SJSA1 (cell line): ENCODE measurements at places on chromosomes 16 and 17. TPM values are rescaled to one million over a fixed set of nuclear protein-coding genes. Genes with fewer than 3 reads are reported as not detected.

GRCh38 chr16:60225541-60225940 lies 1491.4 kb upstream of the GOT2 start:
- no peak for DNase-seq

The RTN4RL1 gene
- total RNA-seq: not detected in 2 replicates

DNA sequence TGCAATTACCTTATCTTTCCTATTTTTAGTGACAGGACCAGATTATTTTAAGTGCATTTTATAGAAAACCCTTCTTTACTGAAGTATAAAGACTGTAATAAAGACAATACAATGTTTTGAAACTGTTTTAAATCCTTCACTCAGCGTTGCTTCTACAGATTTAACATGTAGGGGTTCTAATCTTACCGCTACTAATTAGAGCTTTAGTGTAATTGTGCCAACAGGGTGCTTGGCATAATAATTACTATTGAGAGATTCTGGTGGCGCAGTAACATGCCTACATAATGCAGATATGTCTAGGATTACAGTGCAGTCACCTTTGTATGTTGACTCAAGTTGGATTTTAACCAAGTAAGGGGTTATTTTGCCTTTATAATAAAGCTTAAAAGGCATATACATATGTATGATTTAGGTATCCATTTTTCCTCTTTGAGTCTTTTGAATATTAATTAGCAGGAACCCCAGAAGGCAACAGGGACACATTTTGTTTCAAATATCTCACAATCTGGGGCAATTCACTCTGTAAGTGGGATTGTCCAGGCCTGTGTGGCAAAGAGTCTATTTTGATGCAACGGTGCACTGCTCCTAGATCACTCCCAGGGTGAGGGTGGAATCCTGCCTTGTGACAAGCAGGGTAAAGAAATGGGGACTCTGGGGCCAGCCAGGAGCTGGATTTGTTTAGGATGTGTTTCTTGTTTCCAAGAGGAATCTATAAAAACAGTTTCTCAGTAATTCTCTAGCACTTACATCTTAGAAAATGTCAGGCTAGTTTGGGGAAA lies 604.7 kb upstream of the SALL1 start:
- no peak for DNase-seq

The KRT20 gene
- total RNA-seq: not detected in 2 replicates

The IRX3 gene
- 8.1 and 8.2 TPM in 2 replicates for total RNA-seq

DNA sequence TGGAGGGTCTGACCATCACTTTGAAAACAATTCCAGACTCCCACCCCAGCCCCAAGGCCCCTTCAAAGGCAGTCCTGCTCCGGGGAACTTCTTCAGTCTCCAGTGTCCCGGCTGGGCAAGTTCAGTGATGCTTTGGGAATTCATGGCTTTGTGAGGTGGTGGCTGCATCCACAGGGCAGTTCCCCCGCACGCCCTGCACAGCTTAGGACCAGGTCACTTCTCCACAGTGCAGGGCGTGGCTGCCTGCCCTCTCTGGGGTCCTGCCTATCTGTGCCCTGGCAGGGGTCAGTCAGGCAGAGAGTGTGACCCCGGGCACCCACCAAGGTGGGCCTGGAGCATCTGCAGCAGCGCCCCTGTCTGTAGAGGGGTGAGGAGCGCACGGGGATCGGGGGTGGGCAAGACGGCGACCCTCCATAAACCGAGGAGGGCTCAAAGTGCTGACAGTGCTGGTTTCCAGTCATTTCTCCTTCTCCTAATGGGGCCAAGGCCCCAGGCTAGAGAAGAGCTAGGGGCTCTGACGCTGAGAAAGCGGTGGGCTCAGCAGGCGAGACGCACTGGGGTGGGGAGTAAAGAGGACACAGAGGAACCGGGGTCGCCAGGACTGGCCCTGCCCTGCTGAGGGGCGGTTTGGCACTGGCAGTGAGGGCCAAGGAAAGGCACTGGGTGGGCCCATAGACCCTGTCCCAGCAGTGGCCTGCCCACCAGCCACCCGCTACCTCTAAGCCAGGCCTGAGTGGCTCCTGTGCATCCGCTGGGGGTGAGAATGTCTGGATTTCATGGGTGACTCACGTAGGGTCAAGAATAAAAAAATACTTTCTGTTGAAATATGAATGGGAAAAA lies 4.2 kb upstream of the ARHGAP27 start:
- no peak for DNase-seq

The GRAP gene
- 1.1 and 3.0 TPM in 2 replicates for total RNA-seq
